Stimulated activated CD8-positive, alpha-beta memory T cell treated with anti-CD3 and anti-CD28 coated beads, Interleukin-2, amount 100 ng/mL, for 48 hours (primary cell): ENCODE measurements at places on chromosomes 5 and 9.

DNA sequence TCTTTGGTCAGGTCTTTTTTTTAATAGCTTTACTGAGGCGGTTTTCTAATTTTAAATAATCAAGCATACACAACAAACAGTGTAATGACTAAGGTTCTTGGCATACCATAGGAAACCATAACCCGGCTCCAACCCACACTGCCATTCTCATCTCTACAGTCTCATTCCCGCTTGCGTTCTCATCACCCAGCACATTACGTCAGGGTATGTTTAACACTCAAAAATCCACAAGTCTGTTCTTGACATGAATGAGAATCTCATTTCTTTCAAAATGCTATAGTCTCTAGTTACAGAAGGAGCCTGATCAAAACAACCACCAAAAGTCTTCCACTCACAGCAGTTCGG lies 505 bp downstream of the C5orf34 start:
- peak; percentile 23 for DNase-seq

GRCh38 chr9:130929571-130930038 lies 9.4 kb downstream of the FIBCD1 start:
- no peak for DNase-seq

- no peak for DNase-seq
Measured at GRCh38 chr9:19331877-19332276, 48.2 kb downstream of the RPS6 start.

DNA sequence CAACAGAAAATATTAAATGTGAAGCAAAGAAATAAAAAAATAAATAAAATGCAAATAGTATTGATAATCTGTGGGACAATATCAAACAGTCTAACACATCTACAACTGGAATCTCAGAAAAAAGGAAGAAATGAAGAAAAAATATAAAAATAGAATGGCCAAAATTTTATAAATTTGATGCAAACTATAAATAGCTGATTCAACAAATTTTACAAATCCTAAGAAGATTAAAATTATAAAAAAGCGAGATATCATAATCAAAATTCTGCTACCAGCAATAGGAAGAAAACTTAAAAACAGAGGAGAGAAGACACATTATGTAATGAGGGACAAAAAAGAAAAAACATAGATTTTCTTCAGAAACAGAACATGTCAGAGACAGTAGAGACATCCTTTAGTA lies 129.2 kb upstream of the IRX1 start:
- DNase-seq: no peak

- DNase-seq: no peak
Measured at GRCh38 chr5:150633429-150633828, 7.0 kb upstream of the SYNPO start.

- DNase-seq: no peak
Measured at GRCh38 chr9:95495961-95496360, 20.8 kb downstream of the PTCH1 start.

- DNase-seq: no peak
Measured at GRCh38 chr9:84002344-84002743, 21.7 kb downstream of the RMI1 start.

GRCh38 chr5:129120158-129120581 lies 25.6 kb downstream of the ISOC1 start:
- no peak for DNase-seq

GRCh38 chr5:96649681-96650540 lies 12.3 kb upstream of the CAST start:
- no peak for DNase-seq

DNA sequence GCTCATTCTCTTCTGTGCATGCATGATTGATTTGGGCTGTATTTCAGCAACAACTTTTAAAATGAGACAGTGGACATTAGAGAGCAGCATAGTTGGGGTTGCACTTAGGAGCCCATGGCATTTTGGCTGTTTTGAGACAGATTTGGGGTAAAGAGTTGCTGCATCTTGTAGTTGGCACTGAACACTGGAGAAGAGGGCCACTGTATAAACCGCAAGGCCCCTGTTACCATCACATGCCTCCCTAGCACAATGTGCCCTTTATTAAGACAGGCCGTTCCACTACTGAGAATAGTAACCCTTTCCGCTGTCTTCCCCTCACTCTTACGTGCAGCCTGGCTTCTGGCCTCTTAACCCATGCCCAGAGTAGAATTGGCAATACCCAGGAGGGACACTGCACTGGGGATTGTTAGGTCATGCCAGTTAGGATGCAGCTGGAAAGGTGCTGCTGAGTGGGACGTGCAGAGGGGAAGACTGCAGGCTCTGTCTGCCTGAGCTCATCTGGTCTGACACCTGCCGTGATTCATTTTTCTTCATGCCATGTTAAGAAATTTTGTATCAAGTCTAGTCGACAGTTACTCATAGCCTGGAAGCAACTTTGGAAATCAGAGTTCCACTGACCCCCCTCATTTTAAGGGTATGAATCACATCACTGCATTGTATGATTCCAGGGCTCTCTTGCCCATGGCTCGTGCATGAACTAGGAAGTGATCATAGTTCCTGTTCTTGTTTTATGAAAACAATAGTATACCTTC lies 146.9 kb upstream of the DMRT1 start:
- DNase-seq: no peak

DNA sequence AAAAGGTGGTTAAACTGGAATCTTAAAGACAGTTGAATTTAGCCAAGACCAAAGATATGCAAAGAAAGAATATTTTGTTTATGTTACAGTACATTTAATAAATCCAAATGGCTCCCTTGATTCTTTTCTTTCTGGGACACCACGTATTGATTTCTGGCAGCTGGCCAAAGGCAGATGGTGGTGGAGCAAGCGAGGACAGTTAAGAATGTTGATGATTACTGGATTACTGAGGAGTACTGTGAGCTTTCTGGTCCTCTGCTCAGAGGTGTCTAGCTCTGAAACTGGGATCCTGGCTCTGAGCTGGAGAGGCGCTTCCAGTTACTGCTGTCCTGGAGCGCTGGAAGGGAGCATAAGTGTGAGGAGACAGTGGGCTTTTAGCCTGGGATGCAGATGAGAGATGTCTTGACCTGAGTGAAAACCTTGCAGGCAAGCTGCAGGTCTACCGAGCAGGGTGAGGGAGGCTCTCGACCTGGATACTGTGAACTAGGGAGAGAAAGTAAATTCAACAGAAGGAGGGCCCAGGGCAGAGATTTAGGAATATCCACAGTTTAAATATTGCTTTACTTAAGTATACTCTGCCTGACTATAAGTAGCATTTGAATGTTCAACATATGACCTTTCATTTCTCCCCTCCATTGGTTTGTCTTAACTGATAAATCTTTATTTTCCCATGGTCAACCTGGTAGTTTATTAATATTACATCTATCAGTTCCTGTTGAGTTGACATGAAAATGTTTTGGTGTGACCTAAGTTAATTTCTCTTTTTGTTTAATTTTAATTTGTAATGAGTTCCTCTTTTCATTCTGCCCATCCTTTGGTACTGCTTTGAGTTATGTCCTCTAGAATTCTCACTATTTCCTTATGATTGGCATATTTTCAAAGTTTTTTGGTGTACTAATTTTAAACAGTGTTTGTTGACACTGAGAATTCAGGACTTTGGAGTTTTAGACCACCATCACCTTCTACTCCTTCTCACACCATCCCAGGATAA lies 3.7 kb downstream of the SYK start:
- no peak for DNase-seq

DNA sequence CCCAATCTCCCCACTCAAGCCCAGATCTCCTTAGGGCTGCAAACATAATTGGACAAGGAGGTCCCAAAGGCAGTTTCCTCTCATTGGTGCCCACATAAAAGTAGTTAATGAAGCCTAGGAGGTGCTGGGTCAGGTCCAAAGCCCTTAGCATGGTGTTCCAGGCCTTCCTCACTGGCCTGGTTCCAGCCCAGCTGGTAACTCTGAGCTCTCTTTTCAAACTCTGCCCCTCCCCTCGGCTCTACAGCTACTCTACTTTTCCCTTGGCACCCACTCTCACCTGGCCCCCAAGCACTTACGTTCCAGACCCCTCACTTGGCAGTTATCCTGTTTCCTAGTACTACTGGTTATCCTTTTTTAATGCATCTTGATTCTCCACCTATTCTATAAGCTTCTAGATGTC lies 9.9 kb downstream of the SEPTIN8 start:
- DNase-seq: no peak

GRCh38 chr5:120848883-120849282 lies 384.8 kb downstream of the PRR16 start:
- no peak for DNase-seq

DNA sequence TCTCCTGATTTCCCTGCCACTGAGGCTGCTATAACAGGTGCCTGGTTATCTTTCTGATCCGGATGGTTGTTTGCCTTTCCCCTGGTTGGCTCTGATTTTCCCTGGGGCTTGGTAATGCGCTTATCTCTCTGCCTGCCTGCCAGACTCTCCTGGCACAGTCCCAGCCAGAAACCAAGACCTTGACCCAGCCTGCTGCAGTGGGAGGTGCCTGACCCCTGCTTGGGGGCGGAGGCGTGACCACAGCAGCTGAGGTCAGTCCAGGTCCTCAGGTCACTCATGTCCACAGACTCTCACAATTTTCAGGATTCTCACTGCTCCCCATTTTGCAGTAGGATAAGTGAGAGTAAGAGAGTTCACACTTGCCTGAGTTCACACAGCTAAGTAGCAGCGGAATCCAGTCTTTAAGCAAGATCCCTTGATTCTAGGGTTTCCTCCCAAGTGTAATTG lies 24.4 kb upstream of the SYNPO start:
- no peak for DNase-seq

DNA sequence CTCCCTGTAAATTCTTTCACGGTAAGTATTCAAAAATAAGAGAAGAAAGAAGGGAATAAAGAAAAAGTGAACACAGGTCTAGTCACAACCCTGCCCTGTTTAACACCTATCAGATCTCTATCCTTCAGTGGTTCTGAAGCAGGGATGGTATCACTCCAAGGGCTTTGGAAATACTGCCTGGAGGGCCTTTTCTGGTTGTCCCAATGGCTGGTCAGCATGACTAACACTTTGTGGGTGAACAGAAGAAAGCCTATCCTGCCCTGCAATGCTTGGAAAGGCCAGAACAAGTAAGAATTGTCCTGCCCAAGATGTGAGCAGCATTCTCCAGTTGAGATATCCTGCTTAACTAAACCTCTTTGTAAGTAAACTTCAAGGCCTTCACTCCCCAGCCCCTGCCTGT lies 124.9 kb downstream of the TMEM167A start:
- no peak for DNase-seq

GRCh38 chr5:94856257-94856800 lies 237.9 kb downstream of the SLF1 start:
- no peak for DNase-seq

DNA sequence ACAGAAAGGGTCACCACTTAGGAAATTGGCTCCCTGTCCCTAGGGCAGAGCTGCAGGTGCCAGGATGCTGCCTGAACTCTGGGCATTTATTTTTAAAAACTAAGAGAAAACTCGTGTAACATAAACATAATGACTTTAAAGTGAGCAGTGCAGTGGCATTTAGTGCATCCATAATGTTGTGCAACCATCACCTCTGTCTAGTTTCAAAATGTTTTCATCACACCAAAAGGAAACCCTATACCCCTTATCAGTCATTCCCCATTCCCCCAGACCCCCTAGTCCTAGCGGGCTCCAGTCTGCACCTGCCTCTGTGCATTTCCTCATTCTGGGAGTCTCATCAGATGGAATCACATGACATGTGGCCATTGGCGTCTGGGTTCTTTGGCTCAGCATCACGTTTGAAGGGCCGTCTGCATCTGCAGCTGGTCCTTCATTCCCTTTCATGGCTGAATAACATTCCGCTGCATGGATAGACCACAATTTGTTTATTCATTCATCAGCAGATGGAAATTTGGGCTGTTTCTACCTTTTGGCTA lies 55.8 kb downstream of the NSG2 start:
- DNase-seq: no peak

DNA sequence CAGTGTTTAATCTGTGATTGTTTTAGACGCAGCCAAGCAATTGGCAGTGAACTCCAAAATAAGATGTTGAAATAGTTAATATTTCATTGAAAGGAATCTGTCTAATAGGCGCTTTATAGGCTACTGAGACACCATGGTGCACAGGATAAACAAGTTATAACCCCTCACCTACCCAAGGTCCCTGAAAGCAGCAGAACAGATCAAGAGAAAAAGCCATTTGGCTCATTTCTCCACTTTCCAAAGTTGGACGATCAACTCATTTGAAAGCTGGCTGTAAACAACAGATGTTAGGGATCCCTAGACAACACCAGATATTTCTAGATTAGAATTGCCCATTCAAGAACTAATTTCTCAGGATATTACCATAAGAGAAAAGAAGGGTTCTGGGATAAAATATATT lies 4.9 kb downstream of the PUM3 start:
- DNase-seq: no peak

DNA sequence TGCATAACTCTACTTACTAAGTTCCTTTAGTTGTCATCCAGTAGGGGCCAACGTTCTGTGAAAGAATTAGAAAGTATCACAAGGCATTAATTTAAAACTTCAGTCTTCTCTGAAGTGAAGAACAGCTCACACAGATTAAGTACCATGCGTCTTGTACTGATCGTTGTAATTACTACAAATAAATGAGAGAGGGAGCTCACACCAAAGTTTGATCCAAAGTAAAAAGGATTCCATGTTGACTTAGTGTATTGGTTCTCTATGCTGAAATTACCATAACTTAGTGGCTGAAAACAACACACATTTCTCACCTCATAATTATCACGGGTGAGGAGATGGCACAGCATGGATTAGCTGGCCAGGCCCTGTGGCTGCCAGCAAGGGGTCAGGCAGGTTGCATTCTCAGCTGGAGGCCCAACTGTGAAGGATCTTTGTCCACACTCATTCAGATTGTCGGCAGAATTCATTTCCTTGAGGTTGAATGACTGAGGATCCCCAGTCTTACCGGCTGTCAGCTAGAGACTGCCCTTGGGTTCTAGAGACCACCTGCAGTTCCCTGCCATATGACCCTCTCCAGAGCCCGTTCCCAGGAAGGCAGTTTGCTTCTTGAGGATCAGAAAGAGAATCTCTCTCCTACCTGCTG lies 169.1 kb downstream of the YTHDC2 start:
- no peak for DNase-seq

GRCh38 chr5:17831279-17831678 lies 197.0 kb downstream of the TAF11L14 start:
- no peak for DNase-seq

DNA sequence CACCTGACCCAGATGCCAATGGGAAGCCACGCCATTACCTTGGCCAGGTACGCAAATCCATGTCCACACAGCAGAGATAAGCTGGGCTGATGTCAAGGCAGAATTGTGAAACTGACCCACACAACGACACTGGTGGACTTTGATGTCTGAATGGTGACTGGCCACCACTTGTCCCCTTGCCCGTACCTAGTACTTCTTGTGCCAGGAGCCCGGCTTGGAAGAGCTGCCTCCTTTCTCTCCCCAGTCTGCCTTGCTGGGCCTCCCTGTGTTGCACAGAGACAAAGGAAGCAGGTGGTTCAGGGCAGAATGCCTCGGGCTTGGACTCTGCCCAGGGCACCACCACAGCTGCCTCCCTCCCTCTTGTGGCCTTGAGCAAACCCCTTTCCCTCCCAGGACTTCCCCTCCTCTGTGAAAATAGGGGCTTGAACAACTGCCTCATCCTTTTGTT lies 23.3 kb downstream of the PTGES2 start:
- DNase-seq: no peak
